ENCODE measurements at places on chromosomes 16 and 17. TPM values are rescaled to one million over a fixed set of nuclear protein-coding genes. Genes with fewer than 3 reads are reported as not detected.

Gene KRTAP4-9
- total RNA-seq = not detected

Gene AANAT
- total RNA-seq = not detected

Gene TEX14
- 0.13 TPM for total RNA-seq

Gene TMEM11
- 31.9 TPM for total RNA-seq

Gene CDR2L
- 18.4 TPM for total RNA-seq

Gene ELMO3
- total RNA-seq = 0.54 TPM

Gene KRT12
- total RNA-seq = not detected

Gene OR4D1
- not detected for total RNA-seq

Gene EVI2B
- 2.9 TPM for total RNA-seq

Gene NECAB2
- 0.46 TPM for total RNA-seq

Gene TEX19
- total RNA-seq = not detected

Gene RNF222
- total RNA-seq = not detected

Gene TP53TG3D
- 0.89 TPM for total RNA-seq

Gene P2RX5
- 13.0 TPM for total RNA-seq

Gene POLR2C
- 37.9 TPM for total RNA-seq

Gene KAT8
- total RNA-seq = 60.3 TPM

All from Right ventricle myocardium superior (tissue), 1 donor.